ENCODE measurements at places on chromosomes 16 and 17.
A peak's percentile ranks its signal among the peaks of the same experiment; 100 is the strongest.

DNA sequence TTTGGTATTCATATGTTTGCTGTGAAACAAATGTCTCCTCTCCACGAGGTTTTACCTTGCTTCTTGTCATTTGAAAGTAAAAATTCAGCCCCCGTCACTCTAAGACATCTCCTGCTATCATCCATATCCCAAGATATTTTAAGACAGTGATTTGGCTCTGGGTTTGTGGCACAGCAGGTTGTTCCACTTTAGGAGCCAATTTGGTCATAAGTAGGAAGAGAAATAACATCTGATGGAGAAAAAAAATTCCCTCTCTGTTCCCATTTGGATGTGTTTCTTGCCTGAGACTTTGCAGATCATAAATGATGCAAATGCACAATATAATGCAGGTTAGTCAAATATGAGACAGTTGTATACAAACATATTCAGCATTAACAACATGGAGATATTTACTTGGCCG, 309.5 kb downstream of the CDH8 start:
- H3K27me3 ChIP-seq: no peaks in the 10 kb centered on the region
- H3K36me3 ChIP-seq: no peaks in the 10 kb centered on the region
- no peak overlapping the region for H3K27ac ChIP-seq
- no peak for DNase-seq

GRCh38 chr17:17395246-17395802, 81.5 kb upstream of the MED9 start:
- H3K27me3 ChIP-seq: no peaks in the 10 kb centered on the region
- no peak overlapping the region for H3K27ac ChIP-seq
- no peak overlapping the region for H3K4me3 ChIP-seq
- no peaks in the 10 kb centered on the region for H3K4me1 ChIP-seq

DNA sequence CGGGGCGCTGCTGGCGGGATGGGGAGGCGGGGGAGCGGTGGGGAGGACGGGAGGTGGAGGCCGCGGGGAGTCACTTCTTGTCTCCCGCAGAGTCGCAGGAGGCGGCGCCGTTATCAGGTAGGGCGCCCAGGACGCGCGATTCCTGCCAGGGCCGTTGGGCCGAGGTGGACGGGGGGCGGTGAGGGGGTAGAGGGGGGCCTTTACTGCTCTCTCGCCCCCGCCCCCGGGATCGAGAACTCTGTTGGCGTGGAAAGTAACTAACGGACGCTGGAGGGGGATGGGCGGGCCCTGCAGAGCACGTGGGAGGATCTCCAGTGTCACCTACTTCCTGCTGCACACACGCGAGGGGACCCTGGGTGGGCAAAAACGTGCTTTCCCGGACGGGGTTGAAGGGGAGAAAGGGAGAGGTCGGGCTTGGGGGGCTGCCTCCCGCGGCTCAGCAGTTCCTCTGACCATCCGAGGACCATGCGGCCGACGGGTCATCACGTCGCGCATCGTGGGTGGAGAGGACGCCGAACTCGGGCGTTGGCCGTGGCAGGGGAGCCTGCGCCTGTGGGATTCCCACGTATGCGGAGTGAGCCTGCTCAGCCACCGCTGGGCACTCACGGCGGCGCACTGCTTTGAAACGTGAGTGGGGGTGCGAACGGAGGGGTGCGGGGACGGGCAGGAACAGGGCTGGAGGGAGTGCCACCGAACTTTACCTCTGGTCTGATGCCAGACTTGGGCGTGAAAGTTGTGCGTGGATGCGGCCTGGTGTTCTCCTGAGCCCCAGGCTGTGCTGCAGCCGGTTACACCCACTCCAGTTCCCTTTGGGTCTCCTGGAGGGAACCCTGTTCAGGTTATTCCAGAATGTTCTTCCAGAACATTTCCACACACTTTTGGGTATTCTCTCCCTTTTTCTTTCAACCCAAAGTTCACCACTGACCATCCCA, 569 bp downstream of the PRSS21 start:
- H3K27me3 ChIP-seq: peaks cover 3% of the 10 kb centered on the region
- no peak for DNase-seq
- no peak overlapping the region for H3K27ac ChIP-seq
- H3K36me3 ChIP-seq: no peaks in the 10 kb centered on the region

- peak; percentile 12 for DNase-seq
- no peak overlapping the region for H3K4me3 ChIP-seq
- no peak overlapping the region for H3K27ac ChIP-seq
- H3K4me1 ChIP-seq: peaks cover 10% of the 10 kb centered on the region
- no peaks in the 10 kb centered on the region for H3K36me3 ChIP-seq
Measured at GRCh38 chr16:29710227-29711219, 31.5 kb downstream of the QPRT start.

DNA sequence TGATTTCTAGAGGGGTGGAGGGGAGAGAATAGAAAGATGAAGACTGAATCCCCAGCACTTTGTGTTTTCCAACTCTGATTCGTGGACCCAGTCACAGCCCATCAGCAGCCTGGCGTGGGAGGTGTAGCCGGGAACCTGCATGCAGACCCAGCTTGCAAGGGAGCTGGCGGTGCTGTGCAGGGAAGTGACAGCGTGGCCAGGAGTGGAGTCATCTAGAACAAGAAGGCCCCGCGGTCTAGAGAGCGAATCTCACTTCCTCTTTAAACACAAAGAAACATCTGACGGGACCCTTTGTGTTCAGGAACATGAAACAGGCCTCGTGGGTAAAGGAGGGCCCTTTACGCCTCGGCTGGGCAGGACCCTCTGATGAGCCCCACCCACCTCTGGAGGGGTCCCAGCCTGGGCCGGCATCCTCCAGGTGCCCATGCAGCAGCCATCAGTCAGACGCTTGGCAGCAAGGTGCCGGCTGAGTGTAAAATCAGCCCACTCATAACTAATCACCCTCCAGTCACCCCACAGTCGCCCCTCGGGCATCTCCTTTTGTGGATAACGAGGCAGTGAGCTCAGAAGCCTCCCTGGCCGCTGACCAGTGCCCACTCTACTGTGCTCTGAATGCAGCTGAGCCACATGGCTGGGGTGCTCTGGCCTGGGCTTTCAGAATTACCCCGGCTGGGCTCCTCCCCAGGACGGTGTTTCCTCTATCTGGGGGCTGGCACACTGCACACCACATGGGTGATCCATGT, 4.4 kb downstream of the SNAI3 start:
- H3K4me3 ChIP-seq: peak overlapping the region; percentile 18
- no peak for DNase-seq
- H3K4me1 ChIP-seq: peaks cover 39% of the 10 kb centered on the region
- H3K36me3 ChIP-seq: peaks cover 36% of the 10 kb centered on the region

GRCh38 chr16:8936421-8936820, 27.3 kb downstream of the USP7 start:
- no peak overlapping the region for H3K27ac ChIP-seq
- H3K4me1 ChIP-seq: peaks cover 25% of the 10 kb centered on the region
- peak; percentile 57 for DNase-seq
- H3K36me3 ChIP-seq: no peaks in the 10 kb centered on the region
- H3K4me3 ChIP-seq: no peak overlapping the region

DNA sequence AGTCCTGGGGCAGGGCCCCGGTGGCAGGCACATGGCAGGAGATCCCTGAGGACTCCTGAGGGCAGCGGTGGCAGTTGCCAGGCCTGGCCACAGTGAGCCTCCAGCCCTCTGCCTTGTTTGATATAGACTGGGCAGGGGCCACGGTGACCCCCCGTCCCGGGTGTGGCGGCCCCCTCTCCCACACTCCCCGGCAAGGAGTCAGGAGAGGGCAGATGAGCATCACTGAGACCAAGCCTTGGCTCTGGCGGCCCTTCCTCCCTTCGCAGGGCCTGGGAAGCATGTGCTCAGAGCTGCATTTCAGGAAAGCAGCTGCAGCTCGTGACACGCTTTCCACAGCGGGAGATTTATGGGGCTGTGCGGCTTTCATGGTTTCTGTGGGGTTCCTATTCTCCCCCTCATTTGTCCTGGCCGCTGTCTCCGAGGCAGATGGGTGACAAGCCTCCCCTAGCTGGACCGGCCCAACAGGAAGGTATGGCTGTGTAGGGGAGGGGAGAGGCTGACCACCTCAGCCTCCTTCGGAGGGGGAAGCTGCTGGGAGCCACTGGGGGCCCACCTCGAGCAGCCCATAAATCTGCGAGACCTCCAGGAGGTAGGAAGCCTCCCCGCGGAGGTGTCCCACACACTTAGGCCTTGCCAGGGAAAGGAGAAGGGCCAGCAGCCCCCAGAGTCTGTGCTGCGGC, 211.4 kb downstream of the NTN1 start:
- H3K27ac ChIP-seq: no peak overlapping the region
- DNase-seq: no peak
- H3K27me3 ChIP-seq: no peaks in the 10 kb centered on the region
- H3K4me3 ChIP-seq: no peak overlapping the region

- H3K27me3 ChIP-seq: no peaks in the 10 kb centered on the region
- H3K4me3 ChIP-seq: no peak overlapping the region
- no peak overlapping the region for H3K27ac ChIP-seq
Measured at GRCh38 chr16:59411961-59412841, 678.1 kb upstream of the GOT2 start.
